ENCODE measurements at places on chromosomes 5 and 9.

DNA sequence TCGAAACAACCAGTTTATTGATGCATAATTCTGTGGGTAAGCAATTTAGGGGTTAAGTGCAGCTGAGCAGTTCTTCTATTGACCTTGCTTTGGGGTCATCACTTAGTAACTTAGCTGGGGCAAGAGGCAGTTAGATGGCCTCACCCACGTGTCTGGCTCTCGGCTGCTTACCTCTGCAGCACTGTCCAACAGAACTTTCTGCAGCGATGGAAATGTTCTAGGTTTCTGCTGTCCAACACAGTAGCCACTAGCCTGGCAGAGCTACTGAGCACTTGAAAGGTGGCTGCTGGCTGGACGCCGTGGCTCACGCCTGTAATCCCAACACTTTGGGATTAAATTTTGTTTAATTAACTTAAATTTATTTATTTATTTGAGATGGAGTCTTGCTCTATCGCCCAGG, 13.1 kb upstream of the URM1 start:
- DNase-seq: no peak

- peak; percentile 76 for DNase-seq
Observed at GRCh38 chr5:120388016-120388781, 75.9 kb upstream of the PRR16 start.

DNA sequence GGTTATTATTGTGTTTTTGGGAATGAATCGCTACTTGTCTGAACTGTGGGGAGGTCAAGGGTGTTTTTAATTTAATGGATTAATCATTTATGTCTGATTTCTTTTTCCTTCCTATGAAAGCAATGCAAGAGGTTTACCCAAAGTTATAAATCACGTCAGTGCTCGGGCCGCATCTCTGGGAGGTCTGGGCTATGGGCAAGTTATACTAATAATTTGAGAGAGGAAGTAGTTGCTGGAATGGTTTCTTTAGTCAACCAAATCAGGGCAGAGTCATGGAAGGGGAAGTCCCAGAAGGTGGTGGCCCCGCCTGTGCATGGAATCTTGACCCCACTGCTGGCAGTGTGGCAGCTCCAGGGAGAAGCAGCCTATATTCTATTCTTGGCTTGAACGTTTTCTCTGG, 180.2 kb downstream of the HSPA4 start:
- DNase-seq: no peak

GRCh38 chr5:86760661-86761060, 142.9 kb downstream of the COX7C start:
- DNase-seq: no peak

DNA sequence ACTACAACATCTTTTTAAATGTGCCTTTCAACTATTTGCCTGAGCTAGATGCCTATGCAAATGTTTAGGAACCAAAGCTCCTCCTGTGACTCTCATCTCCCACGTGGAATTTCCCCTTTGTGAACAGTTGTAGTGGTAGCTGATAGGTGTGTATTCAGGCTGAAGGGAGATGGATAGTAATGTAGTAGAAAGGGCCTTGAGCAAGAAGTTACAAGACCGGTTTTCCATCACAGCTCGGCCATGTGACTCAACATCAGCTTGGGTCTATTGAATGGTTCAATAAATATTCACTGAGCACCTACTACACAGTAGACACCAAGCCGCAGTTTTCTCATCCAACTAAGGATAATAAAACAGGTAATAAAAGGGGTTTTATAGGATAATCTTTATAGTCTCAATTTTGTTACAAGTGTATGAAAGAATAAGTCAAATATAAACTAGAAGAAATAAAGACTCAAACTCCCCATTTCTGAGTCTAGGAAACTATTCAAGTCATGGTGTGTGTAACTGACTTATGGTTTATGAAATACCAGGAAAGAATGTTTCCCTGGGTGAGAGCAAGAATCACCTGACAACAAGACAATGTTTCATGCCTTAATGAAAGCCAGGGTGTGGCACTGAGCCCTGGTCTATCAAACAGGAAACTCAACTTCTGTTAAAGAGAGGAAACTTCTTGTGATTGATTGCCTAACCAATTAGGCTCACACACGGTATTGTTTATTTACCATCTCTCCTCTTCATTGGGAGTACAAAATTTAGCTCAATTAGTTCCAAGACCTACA, 187.1 kb upstream of the SPEF2 start:
- DNase-seq: no peak

- no peak for DNase-seq
Observed at GRCh38 chr5:10046676-10047075, 203.0 kb downstream of the ATPSCKMT start.

DNA sequence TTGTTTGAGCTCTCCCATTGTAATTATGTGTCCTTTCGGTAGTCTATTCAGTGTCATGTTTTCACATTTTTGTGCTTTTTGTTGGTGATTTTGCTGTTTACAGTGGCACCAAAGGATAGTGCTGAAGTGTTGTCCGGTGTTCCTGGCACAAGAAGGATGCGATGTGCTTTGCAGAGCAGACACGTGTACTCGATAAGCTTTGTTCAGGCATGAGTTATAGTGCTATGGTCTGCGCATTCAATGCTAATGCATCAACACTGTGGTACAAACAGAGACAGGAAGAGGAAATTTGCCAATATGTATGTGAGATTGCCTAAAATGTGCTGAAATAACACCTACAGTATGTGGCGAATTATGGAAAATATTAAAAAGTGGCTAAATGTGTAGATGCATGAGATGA, 913.4 kb upstream of the ACO1 start:
- no peak for DNase-seq

DNA sequence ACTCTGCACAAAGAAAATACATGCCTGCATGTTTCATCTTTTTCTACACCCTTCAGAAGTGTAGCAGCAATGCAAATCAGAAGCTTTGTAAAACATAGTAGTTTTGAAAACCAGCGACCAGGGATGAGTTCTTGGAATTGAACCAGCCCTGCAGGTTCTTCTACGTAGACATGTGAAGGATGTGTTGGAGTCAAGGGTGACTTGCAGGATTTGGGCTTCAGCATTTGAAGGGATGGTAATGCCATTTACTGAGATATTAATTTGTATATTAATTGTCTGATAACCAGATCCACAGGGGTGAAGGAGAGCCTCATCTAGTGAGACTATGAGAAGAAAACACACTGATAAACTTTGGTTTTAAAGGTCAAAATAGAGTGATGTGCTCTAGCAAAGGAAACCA, 72.4 kb downstream of the KIAA1958 start:
- DNase-seq: no peak

GRCh38 chr5:138685193-138685745, 68.0 kb upstream of the CTNNA1 start:
- no peak for DNase-seq

GRCh38 chr9:134679616-134680392, 38.2 kb downstream of the COL5A1 start:
- DNase-seq: no peak

- no peak for DNase-seq
Observed at GRCh38 chr5:126364206-126364902, 58.9 kb upstream of the GRAMD2B start.

DNA sequence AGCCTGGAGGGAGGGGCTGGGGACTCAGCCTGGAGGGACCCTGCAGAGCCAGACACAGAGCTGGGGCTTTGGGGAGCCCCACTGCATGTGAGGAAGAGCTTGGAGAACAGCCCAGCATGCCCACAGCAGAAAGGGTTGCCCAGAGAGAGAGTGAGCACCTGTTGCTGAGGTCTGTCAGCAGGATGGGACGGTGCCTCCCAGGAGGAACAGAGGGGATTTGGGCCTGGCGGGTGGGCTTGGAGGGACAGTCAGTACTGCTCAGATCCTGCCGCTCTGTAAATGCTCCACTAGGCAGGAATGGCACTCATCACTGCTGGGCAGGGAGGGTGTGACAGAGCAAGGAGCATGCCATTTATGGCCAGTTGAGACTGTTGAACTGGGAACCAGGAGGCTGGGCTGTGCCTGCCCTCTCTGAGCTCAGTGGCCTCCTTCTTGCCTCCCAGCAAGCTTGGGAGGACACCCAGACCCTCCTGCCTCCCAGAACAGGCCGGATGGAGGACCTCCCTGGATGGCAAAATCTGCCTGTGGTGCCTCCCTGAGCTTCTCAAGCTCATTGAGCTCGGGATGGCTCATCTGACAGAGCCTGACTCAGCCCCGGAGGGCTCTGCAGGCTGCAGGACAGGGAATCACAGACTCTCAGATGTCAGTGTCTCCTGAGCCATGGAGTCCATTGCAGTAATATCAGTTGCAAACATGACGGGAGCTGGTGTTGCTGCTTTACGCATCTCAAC, 786 bp upstream of the HRCT1 start:
- DNase-seq: no peak

DNA sequence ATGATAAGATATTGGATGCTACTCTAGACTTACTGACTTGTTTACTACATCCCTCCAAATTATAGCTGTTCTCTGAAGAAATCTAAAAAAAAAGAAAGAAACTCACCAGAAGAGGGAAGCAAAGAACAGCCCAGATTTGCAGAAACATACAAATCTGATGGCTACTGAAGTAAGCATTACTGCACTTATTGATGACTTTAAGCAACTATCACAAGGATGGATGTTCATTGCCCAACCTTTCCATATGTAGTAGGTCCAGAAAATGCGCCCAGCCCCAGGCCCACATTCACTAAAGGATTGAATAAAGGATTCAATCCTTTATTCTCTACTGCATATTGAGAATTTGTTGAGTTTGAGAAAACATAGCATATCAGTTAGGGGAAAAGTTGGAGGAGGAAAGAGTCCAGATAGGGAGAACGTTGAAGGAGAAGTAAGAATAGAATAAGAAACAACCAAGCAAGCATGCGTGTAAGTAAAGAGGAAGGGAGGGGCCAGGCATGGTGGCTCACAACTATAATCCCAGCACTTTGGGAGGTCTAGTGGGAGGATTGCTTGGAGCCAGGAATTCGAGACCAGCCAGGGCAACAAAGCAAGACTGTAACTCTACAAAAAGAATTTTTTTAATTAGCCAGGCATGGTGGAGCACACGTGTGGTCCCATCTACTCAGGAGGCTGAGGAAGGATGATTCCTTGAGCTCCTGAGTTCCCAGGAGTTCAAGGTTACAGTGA, 33.8 kb upstream of the DTWD2 start:
- no peak for DNase-seq

DNA sequence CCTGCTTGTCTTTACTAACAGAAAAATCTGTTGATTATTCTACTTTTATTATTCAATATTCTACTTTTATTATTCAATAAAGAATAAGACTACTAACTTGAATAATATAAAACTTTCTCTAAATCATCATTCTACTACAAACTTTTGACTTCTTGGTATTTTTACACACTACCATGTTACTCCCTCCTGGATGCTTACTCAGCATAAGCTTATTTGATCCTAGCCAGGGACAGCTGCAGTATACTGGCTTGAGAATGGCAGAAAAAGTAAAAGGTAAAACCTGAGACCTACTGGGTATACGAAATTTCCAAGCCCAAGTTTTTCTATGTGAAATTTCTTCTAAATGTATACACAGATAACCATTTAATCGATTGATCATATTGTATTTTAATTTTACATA, 26.1 kb downstream of the PGGT1B start:
- DNase-seq: no peak

DNA sequence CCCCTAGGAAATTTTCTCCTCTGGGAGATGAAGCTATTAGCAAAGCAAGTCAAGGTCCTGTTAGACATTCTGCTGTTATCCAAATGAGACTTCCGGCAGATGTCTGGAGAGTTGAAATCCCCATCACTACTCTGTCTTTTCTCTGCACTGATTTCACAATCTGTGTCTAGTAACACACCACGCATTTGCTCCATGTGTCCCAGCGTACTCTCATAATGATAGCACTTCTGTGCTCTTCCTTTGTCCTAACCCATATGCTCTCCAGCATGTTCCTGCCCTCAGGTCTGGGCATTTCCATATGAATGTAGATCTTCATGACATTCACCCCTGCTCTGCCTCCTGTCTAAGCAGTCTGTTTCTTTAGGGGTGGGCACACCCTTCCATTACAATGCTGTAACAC, 1949.0 kb upstream of the WWC1 start:
- DNase-seq: no peak

- no peak for DNase-seq
Observed at GRCh38 chr9:698276-698675, 143.2 kb upstream of the DMRT1 start.

GRCh38 chr5:159786901-159787691, 129.2 kb upstream of the ADRA1B start:
- DNase-seq: peak; percentile 78

GRCh38 chr9:3768712-3769457, 243.1 kb upstream of the RFX3 start:
- peak; percentile 92 for DNase-seq

DNA sequence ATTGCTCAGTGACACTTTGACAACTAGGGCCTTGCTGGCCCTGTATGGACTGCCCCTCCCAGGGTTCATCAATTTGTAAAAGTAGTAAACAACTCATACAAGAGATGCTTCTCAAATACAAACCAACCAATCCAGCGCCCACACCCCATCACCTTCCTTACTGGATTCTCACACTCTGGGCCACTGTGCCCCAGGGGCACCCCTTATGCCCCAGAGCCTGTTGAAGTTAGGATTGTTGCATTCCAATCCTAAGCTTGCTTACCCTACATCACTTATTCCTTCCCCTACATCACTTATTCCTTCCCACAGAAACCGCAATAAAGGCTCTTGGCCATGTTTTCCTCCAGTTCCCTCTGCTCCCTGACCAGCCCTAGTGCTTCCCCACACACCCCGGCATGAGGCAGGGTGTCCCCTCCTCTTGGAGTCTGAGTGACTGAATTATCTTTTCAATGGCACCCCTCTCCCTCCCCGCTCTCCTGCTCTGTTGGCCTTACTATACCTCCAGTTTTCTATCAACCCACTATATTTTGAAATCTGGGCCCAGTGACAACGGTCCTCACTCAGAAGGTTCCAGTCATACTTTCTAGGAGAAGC, 182.4 kb upstream of the S1PR3 start:
- DNase-seq: no peak

All from AG09319 (cell line).